ENCODE measurements at places on chromosomes 4 and X. TPM values are rescaled to one million over a fixed set of nuclear protein-coding genes. Genes with fewer than 3 reads are reported as not detected.

The GABRB1 gene
- not detected for total RNA-seq

The MGARP gene
- 0.45 TPM for total RNA-seq

The PARM1 gene
- 2.4 TPM for total RNA-seq

The CRMP1 gene
- 59.6 TPM for total RNA-seq

The ELF4 gene
- total RNA-seq = 30.5 TPM

The OPN1LW gene
- total RNA-seq = not detected

The BANK1 gene
- 2.0 TPM for total RNA-seq

The EFHC2 gene
- total RNA-seq = not detected

The NAA11 gene
- not detected for total RNA-seq

The MAGEB17 gene
- not detected for total RNA-seq

The RBMXL3 gene
- total RNA-seq = not detected

The FATE1 gene
- not detected for total RNA-seq

The XK gene
- total RNA-seq = 0.17 TPM

The TRAPPC11 gene
- 26.3 TPM for total RNA-seq

The TEX13D gene
- total RNA-seq = not detected

The EXOC1L gene
- not detected for total RNA-seq

The RAB40AL gene
- not detected for total RNA-seq

The MXRA5 gene
- total RNA-seq = 60.6 TPM

The FHDC1 gene
- 1.7 TPM for total RNA-seq

The HTR2C gene
- not detected for total RNA-seq

The SMIM9 gene
- total RNA-seq = not detected

The ENPEP gene
- total RNA-seq = 0.67 TPM

The RPL34 gene
- 957 TPM for total RNA-seq

The SRPX gene
- total RNA-seq = 60.1 TPM

The GPR82 gene
- not detected for total RNA-seq

All from astrocyte (in vitro differentiated cells and primary cell).